ENCODE measurements at places on chromosomes 2 and 18. TPM values are rescaled to one million over a fixed set of nuclear protein-coding genes. Genes with fewer than 3 reads are reported as not detected.

DNA sequence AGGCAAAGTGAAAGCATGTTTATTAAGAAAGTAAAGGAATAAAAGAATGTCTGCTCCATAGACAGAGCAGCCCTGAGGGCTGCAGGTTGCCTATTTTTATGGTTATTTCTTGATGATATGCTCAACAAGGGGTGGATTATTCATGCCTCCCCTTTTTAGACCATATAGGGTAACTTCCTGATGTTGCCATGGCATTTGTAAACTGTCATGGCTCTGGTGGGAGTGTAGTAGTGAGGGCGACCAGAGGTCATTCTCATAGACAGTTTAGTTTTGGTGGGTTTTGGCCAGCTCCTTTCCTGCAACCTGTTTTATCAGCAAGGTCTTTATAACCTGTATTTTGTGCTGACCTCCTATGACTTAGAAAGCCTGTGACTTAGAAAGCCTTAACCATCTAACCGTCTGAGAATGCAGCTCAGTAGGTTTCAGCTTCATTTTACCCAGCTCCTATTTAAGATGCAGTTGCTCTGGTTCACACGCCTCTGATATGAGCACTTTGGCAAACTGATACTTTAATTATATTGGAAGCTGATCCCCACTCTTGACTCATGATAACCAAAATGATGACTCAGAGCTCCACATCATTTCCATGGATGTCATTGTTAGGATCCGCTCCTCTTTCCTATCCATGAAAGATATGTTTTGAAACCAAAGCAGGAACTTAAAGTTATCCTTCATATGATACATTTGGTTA, 14.5 kb upstream of the ERMN start:
- no peak for DNase-seq

DNA sequence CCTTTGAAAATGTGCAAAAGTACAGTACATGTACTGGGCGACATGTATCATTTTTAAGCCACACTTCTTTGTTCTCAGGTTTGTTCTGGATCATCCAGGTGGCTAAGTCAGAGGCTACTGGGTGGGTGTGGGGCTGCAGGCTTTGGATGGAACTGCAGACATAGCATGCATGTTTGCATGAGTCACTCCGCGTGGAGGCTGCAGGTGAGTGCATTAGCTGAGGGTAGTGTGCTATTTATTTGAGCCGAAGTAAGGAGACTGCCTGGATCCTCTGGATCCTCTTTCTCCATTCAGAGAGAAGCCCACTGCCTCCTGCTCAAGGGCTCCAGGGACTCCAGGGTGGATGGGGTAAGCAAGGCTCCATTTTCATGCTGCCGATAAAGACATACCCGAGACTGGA, 9.4 kb upstream of the NEURL3 start:
- DNase-seq = no peak

GRCh38 chr18:55219823-55220222, 260.6 kb upstream of the CCDC68 start:
- DNase-seq = no peak

DNA sequence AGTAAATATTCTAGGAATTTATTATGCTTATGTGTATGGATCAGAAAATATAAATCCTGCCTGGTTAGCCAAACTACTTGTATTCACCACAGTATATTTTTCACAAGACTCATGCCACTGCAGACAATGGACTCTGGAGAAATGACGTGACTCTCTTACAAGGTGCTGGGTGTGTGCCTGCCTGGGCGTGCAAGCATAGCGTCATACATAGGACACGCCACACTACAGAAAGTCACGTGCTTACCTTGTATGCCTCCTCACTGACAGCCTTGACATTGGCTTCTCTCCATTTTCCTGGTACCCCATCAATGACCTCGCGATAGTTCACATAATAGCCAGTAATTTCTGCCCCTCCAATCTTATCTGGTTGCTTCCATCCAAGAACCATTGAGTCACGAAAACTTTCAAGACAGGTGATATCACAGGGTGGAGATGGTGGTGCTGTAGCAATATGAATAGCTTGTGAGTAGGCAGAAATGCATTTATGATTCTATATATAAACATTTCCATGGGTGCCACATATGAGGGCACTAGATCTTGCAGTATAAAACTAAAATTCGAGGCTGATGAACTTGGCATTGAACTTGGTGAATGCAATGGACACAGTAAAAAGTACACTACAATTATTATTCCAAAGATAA, 93.2 kb downstream of the MYOM1 start:
- no peak for DNase-seq

DNA sequence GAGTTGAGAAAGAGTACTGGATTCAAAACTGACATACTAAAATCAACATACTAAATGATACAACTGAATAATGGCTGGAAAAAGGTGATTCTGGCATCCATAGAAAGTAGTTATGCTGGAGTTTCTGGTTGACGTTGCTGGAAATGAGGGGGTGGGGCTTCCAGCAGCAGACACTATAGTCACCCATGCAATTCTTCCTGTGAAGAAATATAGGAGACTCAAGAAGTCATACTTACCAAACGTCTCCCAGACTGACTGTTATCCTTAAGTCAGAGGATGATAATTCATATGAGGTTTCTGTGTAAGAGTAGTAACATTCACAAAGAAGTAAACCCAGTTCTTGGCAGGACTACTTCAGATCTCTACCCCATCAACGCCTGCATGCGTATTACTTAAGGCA, 23.6 kb downstream of the DTNB start:
- DNase-seq = no peak

- DNase-seq = no peak
Measured at GRCh38 chr2:159521272-159521671, 95.1 kb downstream of the BAZ2B start.

GRCh38 chr2:162581959-162582798, 238.2 kb downstream of the GCA start:
- no peak for DNase-seq

- DNase-seq = no peak
Measured at GRCh38 chr2:43000242-43001054, 208.1 kb upstream of the HAAO start.

DNA sequence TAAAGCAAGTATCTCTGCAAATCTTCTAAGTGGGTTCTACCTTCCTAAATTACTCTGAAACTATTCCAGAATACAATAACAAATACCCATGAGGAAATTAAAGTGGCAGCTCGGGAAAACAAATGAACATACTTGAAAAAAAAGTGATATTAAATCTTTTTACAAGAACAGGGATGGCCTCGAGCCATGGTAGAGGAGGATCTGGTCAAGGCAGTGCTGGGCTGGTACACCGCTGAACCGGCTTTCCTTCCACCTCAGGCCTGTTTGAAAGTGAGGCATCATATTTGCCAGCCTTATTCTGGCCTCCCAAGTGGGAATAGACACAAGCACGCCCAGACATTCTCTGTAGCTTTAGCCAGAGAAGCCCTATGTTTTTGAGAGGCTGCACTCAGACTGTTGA, 124.5 kb upstream of the CDCA7 start:
- no peak for DNase-seq

GRCh38 chr2:105886687-105887086, 142.0 kb downstream of the NCK2 start:
- DNase-seq = no peak

GRCh38 chr2:239464166-239465016, 63.6 kb upstream of the HDAC4 start:
- DNase-seq = no peak

DNA sequence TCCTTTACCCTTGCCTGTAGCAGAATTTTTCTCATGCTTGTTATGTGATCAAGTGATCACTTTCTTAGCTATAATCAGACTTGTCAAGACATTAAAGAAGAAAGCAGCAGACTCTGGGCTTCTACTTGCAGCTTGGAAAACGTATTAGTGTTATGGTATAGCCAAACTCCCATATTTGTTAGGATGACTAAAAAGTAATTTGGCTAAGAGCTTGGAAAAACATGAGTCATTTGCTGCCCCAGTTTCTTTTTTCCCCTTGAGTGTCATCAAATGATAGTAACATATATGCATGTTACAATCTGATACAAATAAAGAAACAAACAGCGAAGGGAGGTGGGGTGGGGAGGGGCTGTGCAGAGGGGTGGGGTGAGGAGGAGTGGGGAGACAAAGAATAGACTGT, 155.5 kb downstream of the IKZF2 start:
- no peak for DNase-seq

GRCh38 chr2:2591542-2591940, 260.5 kb upstream of the MYT1L start:
- DNase-seq = no peak

OSR1 gene
- 138 TPM for total RNA-seq

PDE11A gene
- 6.5 TPM for total RNA-seq

REG3G gene
- total RNA-seq = not detected

FOXI3 gene
- 0.06 TPM for total RNA-seq

C2orf66 gene
- total RNA-seq = 0.28 TPM

CTAGE1 gene
- total RNA-seq = not detected

Data from spinal cord (tissue), 10 donors.